ENCODE measurements at places on chromosomes 12 and 14. TPM values are rescaled to one million over a fixed set of nuclear protein-coding genes. Genes with fewer than 3 reads are reported as not detected.

The RNASE7 gene
- not detected for total RNA-seq

The TMEM179 gene
- not detected for total RNA-seq

The TPH2 gene
- not detected for total RNA-seq

The GNB3 gene
- total RNA-seq = 0.57 TPM

The BDKRB2 gene
- 3.8 TPM for total RNA-seq

The NANOG gene
- not detected for total RNA-seq

The ERBB3 gene
- 0.37 TPM for total RNA-seq

The FSCB gene
- not detected for total RNA-seq

The KCNA1 gene
- not detected for total RNA-seq

The PRH2 gene
- total RNA-seq = not detected

The CCDC196 gene
- not detected for total RNA-seq

The RFX4 gene
- total RNA-seq = not detected

The GPR84 gene
- not detected for total RNA-seq

The FOXA1 gene
- not detected for total RNA-seq

The PARP11 gene
- total RNA-seq = 3.1 TPM

Measured in M059J (cell line).